Glomerular endothelial cell (primary cell): ENCODE measurements at places on chromosomes 16 and 17.

DNA sequence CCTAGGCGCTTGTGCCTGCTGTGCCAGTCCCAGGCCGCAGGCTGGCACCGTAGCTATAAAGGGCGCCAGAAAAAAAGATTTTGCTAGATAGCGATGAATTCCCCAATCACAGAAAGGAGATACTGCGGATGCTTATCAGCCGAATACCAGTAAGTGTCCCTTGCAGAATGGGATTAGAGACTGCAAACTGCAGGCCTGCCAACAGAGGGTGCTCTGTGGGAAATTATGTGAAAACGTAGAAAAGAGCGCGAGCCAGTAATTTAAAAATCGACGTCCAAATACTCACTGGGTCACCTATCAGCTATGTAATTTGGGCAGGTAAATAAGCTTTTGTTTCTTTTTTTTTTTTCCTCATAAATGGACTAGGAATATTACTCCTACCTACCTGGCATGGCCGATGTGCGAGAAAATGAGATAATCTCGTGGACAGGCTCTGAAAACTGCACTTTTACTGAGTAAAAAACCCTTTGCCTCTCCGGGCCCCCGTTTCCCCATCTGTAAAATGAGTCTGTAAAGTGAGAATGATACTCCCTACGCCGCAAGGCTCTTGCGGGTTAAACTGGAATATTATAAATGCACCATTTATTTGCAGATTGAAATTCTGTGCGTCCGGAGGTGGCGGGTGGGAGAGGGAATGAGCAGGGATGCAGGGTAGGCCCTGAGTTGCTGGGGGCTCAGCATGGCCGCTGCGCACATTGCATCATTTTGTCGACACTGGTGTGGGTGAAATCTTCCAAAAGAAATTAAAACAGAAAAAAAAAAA is 1.2 kb upstream of the COG1 start:
- DNase-seq = no peak

DNA sequence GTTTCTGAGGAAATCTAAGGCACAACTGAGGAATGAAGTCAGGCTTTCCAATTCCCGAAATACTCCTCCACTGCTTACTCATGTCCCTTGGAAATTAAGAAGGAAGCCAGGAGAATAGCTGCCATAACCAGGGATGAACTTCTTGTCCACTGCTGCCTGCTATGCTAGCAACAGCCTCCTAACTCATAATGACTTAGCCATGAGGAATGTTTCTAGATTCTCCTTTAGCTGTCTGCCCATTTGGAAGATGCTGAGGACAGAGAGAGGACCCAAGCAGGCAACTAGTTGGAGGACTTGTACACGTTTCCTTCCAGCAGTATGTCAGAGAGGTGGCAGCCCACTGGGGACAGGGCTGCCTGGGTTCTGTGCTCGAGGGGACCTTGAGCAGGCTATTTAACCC is 939 bp upstream of the CCL2 start:
- no peak for DNase-seq

- no peak for DNase-seq
Observed at GRCh38 chr16:49660626-49661025, 195.3 kb downstream of the ZNF423 start.

DNA sequence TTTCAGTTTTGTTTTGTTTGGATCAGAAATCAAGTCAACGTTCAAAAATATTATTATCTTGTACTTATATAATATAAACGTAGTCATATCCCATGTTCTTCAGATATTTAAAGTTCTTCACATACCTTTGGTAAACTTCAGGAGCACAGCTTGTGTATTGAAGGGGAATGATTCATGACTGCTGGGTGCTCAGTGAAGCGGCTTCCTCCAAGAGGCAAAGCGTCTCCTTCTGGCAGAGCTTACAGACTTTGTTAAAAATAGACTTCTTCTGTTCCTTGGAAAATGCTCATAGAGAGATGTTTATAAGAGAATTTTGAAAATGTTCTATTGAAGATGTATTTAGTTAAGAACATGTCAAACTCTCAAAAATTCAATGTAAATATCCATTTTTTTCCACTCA is 155.6 kb upstream of the CNTNAP4 start:
- DNase-seq = no peak

- no peak for DNase-seq
Observed at GRCh38 chr16:30766206-30766932, 4.2 kb downstream of the RNF40 start.

- peak; percentile 70 for DNase-seq
Observed at GRCh38 chr17:65027305-65027704, 29.2 kb downstream of the GNA13 start.

- no peak for DNase-seq
Observed at GRCh38 chr16:83238949-83239691, 568.7 kb upstream of the HSBP1 start.

DNA sequence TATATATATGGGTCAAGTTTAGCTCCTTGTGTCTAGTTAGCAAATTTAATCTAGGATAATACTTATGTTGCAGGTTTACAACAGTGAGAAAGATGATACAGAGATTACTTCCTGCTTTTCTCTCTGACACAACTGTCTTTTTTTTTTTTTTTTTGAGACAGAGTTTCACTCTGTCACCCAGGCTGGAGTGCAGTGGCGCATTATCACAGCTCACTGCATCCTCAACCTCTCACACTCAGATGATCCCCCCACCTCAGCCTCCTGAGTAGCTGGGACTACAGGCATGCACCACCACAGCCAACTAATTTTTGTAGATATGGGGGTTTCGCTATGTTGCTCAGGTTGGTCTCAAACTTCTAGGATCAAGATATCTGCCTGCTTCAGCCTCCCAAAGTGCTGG is 706.9 kb upstream of the SOX9 start:
- DNase-seq = no peak

DNA sequence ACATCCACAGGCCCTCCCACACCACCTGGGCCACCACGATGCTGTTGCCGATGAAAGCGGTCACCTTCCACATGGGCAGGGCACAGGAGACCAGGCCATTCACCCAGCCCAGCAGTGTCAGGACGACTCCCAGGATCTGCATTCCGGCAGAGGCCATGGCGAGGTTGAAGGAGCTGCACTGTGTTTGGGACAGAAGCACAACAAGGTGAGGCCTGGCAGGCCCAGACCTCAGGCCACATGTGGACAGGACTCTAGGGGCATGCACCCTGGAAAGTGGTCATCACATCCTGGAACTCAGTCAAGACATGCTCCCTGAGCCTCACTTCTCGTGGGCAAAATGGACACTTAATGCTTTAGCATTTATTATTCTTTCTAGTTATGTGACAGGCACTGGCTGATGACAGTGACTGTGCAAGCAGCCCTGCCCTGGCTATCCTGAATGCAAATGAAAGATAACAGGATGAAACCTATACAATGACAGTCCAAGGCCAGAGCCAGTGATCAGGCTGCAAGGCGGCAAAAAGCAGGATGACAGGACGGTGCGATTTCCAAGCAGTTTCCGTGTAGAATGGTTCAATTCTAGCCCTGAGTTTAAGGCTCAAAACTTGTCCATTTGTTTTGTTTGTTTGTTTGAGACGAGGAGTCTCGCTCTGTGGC is 2.0 kb downstream of the CLDN6 start:
- no peak for DNase-seq

DNA sequence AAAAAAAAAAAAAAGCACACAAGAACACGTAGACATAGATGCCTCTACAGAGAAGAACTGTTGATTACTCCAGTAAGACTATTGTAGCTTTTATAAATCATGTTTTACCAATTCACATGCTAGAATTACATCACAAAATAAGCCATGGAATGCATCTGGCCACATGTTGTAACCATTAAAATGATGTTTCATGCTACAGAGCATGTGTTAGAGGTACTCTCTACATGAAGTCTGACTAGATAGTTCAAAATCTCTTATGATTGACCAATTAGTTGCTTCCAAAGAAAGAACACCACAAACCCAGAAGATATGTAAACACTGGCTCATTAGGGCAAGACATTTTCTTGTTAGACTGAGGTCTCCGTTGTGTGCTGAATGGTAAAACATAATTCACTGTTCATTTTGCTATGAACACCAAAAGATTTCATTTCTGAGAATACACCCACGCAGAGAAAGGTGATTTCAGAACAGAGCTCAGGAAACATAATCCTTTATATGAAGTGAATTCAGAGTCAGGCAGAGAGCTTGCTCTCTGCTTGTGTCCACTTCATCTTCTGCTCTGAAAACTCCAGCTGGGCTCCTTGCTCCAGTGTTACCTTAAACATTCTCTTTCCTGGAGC is 411.4 kb upstream of the SOX9 start:
- no peak for DNase-seq

GRCh38 chr17:80105762-80106161 is 4.4 kb downstream of the GAA start:
- no peak for DNase-seq

DNA sequence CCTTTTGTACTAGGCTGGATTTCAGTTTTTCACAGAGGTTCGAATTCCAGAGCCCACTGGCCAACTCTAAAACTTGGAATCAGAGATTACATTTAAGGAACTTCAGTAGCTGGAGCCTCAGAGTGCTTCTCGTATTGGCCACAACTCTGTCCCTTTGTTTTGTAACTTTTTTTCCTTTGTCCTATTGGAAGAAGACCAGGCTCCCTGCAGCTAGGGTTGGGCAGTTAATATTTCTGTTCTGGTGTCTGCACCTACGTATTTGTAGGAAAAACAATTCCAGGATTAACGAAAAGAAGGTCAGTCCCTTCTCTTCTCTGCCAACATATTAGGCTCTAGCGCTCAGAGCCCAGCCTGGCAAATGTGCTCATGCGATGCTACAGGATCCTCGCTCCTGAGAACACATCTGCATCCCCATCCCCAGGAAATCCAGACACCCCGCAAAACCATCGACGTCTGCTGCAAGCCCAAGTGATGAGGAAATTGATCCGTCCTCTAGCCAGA is 1.9 kb downstream of the CDH11 start:
- no peak for DNase-seq

DNA sequence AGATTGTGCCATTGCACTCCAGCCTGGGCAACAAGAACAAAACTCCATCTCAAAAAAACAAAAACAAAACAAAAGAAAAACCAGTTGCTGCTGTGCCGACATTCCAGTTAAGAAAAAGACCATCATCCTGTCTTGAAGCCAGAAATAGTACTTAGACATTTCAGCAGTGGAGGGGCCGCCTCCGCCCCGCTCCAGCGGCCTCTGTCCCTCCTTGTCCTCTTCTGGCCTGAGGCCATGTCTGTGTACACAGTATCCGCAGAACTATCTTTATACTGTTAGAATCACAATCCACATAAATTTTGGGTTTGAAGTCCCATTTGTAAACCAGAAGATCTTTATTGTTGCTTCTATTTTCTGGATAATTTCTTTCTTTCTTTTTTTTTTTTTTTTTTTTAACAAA is 24.9 kb downstream of the ZC3H18 start:
- no peak for DNase-seq

- no peak for DNase-seq
Observed at GRCh38 chr16:17567455-17567854, 96.7 kb upstream of the XYLT1 start.

- DNase-seq = no peak
Observed at GRCh38 chr17:80596760-80597608, 52.3 kb downstream of the RPTOR start.

DNA sequence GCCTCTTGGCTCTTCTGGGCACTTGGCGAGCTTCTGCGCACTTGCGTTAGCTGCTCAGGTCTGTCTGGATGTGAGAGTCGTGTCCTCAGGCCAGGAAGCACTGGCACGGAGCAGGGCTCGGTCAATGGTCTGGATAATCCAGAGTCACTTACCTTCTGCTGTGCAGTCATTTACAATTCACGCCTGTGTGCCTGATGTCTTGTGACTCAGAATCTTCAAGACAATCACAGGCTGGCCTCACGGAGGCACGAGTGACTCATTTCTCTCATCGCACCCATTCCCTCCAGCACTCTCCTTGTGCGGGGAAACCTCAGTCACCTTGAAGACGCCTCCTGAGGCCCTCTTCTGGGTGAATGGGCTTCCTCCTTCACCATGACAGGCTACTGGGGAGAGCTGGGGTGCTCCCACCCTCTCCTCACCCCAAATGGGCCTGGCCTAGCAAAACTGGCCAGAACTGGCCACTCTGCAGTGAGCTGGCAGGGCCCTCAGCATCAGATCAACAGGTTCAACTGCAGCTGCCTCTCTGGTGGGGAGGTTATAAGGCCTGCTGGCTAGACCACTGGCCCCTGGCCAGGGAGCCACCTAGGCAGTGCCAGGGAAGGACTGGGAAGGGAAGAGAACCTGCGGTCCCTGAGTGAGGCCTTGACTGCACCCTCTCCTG is 1.9 kb upstream of the CAPN15 start:
- DNase-seq = peak; percentile 47

GRCh38 chr16:17038415-17038814 is 432.3 kb downstream of the XYLT1 start:
- no peak for DNase-seq

GRCh38 chr16:85640254-85640558 is 27.1 kb downstream of the GSE1 start:
- no peak for DNase-seq

- DNase-seq = no peak
Observed at GRCh38 chr16:75957870-75958269, 231.6 kb upstream of the CPHXL start.

GRCh38 chr16:4391631-4392381 is 20.2 kb downstream of the VASN start:
- no peak for DNase-seq

- DNase-seq = no peak
Observed at GRCh38 chr16:5206331-5206990, 108.9 kb upstream of the EEF2KMT start.

DNA sequence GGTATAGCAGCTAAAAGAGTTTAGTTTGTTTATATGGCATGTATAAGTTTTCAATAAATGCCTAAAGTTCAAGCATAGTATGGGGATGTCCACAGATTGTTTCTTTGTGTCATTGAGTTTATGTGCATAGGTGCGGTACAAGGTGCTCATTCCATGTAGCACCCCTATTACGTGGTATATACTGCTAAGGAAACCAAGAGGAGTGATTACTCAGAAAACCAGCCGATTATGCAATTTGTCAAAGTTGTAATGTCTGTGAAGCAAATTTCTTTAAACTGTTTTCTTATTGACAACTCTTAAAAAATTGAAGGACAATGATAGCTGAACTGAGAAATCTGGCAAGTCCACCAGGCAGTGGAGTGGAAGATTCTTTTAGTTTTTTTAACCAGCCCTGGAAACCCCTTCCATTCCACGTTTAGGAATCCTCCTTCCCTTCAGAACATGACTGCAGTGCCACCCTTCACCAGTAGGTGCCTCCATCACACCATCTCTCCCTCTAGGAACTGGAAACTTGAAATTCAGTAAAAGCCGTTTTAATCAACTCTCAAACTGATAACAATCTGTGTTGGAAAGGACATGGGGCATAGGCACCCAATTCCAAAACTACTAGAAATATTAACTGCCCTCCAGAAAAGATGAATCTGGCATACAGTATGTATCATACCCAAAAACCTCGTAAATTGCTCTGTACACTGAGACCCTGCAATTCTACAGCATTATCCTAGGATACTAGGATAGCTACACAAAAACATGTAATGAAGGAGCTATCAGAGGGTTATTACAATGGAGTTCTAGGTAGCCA is 43.5 kb downstream of the REXO5 start:
- DNase-seq = peak; percentile 55

- DNase-seq = no peak
Observed at GRCh38 chr17:11917415-11917814, 79.9 kb downstream of the ZNF18 start.
